Gastrocnemius medialis (tissue), 4 donors: ENCODE measurements at places on chromosomes 11 and 22. TPM values are rescaled to one million over a fixed set of nuclear protein-coding genes. Genes with fewer than 3 reads are reported as not detected.

The NCF4 gene
- total RNA-seq = 3.1 TPM

The FLRT1 gene
- not detected for total RNA-seq

The CALCA gene
- total RNA-seq = not detected

GRCh38 chr22:36546932-36547331 lies 18.0 kb upstream of the EIF3D start:
- no peak for DNase-seq
- H3K36me3 ChIP-seq = no peaks in the 10 kb centered on the region
- peaks cover 19% of the 10 kb centered on the region for H3K27me3 ChIP-seq
- no peak overlapping the region for H3K4me3 ChIP-seq
- no peak overlapping the region for H3K27ac ChIP-seq

- DNase-seq = no peak
- no peaks in the 10 kb centered on the region for H3K27me3 ChIP-seq
- no peaks in the 10 kb centered on the region for H3K4me1 ChIP-seq
Measured at GRCh38 chr11:69135420-69136363, 20.0 kb upstream of the SMIM38 start.

GRCh38 chr11:129766898-129767604 lies 48.6 kb upstream of the TMEM45B start:
- no peaks in the 10 kb centered on the region for H3K36me3 ChIP-seq
- DNase-seq = no peak
- no peak overlapping the region for H3K4me3 ChIP-seq
- H3K4me1 ChIP-seq = no peaks in the 10 kb centered on the region

DNA sequence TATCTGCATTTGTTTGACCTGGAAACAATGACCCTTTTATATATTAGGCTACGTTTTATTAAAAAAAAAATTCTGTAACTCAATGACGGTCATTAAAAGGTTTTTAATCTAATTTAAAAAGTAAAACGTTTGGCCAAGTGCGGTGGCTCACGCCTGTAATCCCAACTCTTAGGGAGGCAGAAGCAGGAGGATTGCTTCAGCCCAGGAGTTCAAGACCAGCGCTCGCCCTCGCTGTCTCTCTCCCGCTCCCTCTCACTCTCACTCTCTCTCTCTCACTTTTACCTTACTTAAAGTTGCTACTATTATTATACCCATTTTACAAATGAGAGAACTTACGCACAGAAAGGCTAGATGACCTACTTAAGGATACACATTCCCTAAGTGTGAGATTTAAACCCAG lies 814 bp upstream of the NARS2 start:
- DNase-seq = no peak
- no peaks in the 10 kb centered on the region for H3K27me3 ChIP-seq
- peak overlapping the region; percentile 99 for H3K4me3 ChIP-seq
- peak overlapping the region; percentile 92 for H3K27ac ChIP-seq
- H3K36me3 ChIP-seq = no peaks in the 10 kb centered on the region

DNA sequence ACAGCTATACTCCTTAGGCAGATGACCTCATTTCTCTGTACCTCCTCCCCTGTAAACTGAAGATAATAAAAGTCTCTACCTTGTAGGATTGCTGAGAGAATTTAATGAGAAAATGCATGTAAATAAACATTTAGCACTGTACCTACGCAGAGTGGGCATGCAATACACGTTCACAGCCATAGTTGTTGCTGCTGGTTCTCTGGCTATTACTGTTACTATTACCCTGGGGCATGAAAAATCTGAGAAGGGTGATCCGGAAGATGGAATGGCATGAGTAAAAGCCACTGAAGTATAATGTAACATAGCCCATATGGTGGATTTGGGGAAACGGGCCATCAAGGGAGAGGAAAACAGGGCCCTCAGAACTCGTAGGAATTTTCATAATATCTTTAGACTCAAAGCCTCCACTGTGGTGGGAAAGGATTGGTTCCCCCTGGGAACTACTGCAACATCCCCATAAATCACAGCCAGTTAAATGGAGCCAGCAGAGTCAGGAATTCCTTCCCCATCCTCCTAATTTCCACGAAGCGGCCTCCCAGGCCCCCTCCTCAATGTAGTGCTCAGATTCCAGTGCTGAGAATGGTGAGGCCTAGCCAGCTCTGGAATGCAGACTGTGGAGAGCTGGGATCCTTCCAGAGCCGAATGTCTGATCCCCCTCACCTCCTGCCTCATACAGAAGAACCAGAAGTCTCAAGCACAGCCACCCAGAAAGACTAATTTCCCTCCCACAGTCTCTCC lies 205.3 kb downstream of the MN1 start:
- no peak for DNase-seq
- H3K4me3 ChIP-seq = no peak overlapping the region
- no peaks in the 10 kb centered on the region for H3K27me3 ChIP-seq
- no peak overlapping the region for H3K27ac ChIP-seq

The MAP4K2 gene
- total RNA-seq = 7.2 TPM

- H3K4me1 ChIP-seq = no peaks in the 10 kb centered on the region
- no peak overlapping the region for H3K27ac ChIP-seq
- DNase-seq = no peak
- H3K4me3 ChIP-seq = no peak overlapping the region
- H3K27me3 ChIP-seq = no peaks in the 10 kb centered on the region
- H3K36me3 ChIP-seq = no peaks in the 10 kb centered on the region
Measured at GRCh38 chr11:130050257-130050656, 19.4 kb upstream of the APLP2 start.

DNA sequence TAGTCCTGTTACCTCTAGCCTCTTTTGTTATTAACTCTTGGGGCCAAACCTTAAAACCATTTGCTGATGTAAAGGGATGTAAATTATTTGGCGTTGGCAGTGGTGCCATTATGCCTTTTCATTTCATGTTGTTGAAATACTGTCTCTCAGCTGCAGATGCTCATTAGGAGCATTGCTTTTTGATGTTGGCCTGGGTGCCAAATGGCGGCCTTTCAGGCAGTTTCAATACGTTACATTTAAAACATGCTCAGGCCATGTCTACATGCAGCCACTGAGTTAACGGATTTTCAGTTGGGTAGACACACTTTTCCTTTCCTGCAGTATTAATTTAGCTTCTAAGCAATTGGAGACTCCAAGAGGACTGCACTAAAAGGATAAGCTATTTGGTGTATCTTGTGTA lies 5.3 kb downstream of the NCAM1 start:
- no peak overlapping the region for H3K27ac ChIP-seq
- H3K4me3 ChIP-seq = no peak overlapping the region
- DNase-seq = no peak
- peaks cover 26% of the 10 kb centered on the region for H3K27me3 ChIP-seq
- peaks cover 13% of the 10 kb centered on the region for H3K4me1 ChIP-seq

GRCh38 chr22:38219632-38220031 lies 17.8 kb downstream of the MAFF start:
- no peaks in the 10 kb centered on the region for H3K36me3 ChIP-seq
- DNase-seq = no peak
- H3K27ac ChIP-seq = peak overlapping the region; percentile 74
- H3K4me3 ChIP-seq = no peak overlapping the region
- H3K27me3 ChIP-seq = no peaks in the 10 kb centered on the region

DNA sequence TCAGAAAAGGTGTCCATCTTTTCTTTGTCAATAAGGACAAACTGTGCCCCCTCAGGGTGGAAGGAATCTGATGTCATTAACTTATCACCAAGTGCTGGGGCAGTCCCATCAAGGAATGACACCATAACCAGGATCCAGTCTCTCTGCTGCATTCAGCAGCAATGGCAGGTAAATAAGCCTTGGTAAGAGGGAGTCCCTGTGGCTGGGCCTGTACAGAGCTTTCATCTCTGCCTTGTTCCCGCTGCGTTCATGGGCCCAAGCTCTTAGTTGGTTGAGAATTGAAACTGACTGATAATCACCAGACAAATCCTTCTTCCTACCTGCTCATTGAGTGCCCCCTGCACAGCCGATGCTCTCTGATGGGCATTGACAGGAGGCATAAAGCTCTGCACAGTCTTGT lies 22.7 kb downstream of the EIF3F start:
- H3K4me3 ChIP-seq = no peak overlapping the region
- peaks cover 2% of the 10 kb centered on the region for H3K27me3 ChIP-seq
- no peak overlapping the region for H3K27ac ChIP-seq
- no peaks in the 10 kb centered on the region for H3K4me1 ChIP-seq
